ENCODE measurements at places on chromosomes 4 and X.

DNA sequence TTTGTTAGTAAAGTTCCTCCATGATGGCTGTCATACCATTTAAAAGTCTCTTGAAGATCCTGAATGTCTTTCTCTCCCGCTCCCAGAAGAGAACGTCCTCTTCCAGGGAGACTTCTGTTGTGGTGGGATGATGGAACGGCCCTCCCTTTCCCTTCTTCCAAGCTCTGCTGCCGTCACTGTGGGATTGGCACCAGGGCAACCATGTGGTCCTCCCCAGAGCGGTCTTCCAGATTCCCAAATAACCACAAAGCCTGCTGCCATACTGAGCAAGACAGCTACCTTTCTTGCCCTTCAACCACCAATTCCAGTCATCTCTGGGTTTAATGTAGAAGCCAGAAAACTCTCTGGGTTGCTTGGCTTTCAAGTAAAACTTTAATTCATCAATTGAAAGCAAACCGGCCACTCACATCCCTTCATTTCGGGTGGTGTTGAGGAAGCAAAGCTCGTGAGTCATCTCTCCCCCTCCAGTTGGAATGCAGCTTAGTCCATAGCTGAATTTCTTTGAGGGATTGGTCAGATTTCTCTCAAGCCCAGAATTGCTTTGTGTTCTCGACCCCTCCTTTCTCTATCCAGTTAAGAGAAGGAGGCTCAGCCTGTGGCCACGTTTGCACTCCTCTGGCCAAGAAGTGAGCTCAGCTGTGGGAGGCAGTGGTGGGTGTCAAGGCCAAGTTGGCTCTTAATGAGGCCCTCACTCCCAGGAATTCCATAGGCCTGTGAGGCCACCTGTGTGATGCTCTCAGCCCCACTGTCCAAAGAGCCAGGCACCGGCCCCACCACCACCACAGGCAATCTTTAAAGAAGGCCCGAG is 36.9 kb downstream of the FHDC1 start:
- DNase-seq = no peak

GRCh38 chrX:67543818-67544217 is at the start of gene AR:
Gene AR (plus strand): TSS chrX:67544021. CDS start chrX:67545147, 1,126 bp downstream.
- DNase-seq = no peak

DNA sequence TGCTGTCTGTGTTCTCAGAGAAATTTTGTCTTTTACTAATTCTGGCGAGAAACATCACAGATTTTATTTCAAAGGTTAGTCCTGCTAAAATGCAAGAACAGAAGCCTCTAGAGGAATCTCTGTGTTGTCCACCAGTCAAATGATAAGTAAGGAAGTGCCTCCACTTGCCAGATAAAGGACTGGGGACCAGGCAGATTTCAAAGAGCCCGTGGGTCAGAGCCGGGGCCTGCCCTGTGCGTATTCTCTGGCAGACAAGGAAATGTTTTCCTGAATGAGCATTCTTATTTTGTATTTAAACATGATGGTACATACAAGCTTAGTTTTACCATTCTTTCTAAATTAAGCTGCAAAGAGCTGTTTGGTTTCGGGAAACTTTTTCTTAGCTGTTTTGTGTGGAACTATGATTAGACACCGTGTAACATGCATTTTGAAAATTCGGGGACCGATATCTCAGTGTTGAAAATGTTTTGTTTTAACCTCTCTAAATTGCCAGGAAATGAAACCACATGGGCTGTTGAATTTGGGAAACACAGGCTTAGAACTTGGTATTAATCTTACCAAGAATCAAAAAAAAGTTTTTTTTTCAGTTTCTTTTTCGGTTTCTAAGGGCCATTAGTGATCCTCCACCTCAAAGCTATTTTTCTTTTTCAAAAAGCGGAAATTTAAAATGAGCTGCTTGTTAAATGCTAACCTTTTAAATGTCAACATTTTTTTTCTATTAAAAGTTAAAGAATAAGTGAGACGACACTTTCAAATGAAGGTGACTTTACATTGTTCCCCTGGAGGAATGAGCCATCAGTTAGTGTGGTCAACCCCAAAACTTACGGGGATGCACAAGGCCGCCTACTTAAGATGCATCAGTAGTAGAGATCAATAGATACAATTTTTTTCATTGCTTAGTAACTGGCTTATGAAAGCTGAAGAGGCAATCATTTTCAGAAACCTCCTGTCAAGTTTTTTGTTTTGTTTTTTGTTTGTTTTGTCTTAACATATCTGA is 89.6 kb upstream of the MTM1 start:
- DNase-seq = peak; percentile 12

GRCh38 chr4:96035727-96036126 is 195.8 kb downstream of the PDHA2 start:
- no peak for DNase-seq

DNA sequence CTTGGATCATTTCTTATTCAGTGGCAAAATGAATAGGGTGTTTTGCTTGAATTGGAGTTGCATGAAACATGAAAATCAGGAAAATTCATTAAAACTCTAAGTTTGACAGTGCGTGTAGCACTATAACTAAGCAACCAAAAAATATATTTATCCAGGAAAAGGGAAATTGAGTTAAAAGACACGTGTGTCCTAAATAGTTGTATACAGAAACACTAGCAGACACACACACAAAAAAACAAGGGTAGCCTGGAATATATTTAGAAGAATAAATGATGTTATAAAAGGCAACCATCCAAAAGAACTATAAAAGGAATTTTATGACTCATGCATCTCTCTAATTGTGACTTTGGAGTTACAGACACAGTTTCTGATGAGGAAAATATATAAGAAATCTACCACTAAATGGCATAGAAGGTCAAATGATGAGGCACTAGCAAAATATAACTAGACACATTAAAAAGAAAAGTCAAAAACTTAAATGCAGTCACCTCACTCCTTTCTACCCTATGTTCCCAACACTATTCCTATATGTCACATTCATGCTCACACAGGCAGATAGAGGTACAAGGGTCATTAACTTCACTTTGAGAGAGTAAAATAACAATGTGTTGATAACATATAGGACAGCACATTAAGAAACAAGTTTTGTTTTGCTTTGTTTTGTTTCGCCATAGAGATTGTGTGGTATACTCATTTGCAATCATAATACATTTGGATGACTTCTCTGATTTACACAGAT is 793.6 kb upstream of the INTU start:
- DNase-seq = no peak

DNA sequence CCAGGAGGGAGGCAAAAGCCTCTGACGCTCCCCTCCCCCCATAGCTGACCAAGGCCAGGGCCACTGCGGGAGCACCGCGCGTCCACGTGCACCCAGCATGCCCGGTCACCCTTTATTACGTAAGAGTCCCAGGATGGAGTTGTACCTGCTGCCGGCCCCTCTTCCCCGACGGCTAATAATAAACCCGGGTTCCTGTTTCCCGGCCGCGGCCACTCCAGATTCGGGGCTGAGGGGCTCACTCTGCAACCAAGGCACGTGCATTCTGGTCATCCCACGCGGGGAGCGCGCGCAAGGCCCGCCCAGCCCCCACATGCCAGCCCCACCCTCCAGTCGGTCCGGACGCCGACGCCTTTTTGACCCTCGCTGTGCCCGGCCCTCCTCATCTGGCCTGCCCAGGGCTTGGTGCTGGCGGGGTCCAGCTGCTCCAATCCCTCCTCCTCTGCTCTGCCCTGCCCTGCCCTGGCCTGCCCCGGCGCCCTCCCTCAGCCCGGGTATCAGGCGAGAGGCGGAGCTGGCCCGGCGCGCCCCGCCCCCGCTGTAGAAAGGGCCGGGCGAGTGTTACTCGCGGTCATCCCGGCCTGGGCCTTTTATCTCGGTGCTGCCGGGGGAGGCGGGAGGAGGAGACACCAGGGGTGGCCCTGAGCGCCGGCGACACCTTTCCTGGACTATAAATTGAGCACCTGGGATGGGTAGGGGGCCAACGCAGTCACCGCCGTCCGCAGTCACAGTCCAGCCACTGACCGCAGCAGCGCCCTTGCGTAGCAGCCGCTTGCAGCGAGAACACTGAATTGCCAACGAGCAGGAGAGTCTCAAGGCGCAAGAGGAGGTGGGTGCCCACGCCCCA is 2.6 kb downstream of the MID1IP1 start:
- DNase-seq = peak; percentile 68

Measured in stimulated activated CD4-positive, alpha-beta T cell treated with anti-CD3 and anti-CD28 coated beads, TNF-alpha, amount 100 ng/mL, for 48 hours (primary cell).